ENCODE measurements at places on chromosomes 3 and 15. TPM values are rescaled to one million over a fixed set of nuclear protein-coding genes. Genes with fewer than 3 reads are reported as not detected.

DNA sequence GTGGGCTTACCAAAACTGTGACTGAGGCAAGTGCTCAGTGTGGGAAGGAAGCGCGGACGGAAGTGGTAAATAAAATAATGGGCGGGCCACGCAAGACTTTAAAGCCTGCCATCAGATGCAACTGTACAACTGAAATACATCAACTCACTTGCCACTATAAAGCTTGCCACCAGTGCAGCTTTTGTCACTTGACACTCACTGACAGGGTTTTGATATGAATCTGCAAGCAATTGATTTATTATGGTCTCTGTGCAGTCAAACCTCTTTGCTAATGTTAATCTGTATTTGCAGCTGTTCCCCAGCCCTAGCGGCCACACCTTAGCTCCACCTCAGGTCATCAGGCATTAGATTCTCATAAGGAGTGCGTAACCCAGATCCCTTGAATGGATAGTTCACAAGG, 2.3 kb upstream of the GFM1 start:
- no peaks in the 10 kb centered on the region for H3K4me1 ChIP-seq
- no peak overlapping the region for H3K27ac ChIP-seq
- no peak for DNase-seq

GRCh38 chr3:4416961-4417360, 50.1 kb downstream of the SUMF1 start:
- no peak overlapping the region for H3K4me3 ChIP-seq
- no peaks in the 10 kb centered on the region for H3K36me3 ChIP-seq
- H3K27ac ChIP-seq = no peak overlapping the region
- no peaks in the 10 kb centered on the region for H3K4me1 ChIP-seq
- no peak for DNase-seq
- H3K27me3 ChIP-seq = no peaks in the 10 kb centered on the region

Gene PPP4R2
- total RNA-seq = 132 TPM

Gene TMEM212
- not detected for total RNA-seq

GRCh38 chr15:48064421-48064820, 56.4 kb upstream of the SLC24A5 start:
- no peak overlapping the region for H3K27ac ChIP-seq
- H3K4me3 ChIP-seq = no peak overlapping the region
- H3K36me3 ChIP-seq = no peaks in the 10 kb centered on the region

Gene SENP8
- total RNA-seq = 4.9 TPM

Gene NDN
- 34.8 TPM for total RNA-seq

DNA sequence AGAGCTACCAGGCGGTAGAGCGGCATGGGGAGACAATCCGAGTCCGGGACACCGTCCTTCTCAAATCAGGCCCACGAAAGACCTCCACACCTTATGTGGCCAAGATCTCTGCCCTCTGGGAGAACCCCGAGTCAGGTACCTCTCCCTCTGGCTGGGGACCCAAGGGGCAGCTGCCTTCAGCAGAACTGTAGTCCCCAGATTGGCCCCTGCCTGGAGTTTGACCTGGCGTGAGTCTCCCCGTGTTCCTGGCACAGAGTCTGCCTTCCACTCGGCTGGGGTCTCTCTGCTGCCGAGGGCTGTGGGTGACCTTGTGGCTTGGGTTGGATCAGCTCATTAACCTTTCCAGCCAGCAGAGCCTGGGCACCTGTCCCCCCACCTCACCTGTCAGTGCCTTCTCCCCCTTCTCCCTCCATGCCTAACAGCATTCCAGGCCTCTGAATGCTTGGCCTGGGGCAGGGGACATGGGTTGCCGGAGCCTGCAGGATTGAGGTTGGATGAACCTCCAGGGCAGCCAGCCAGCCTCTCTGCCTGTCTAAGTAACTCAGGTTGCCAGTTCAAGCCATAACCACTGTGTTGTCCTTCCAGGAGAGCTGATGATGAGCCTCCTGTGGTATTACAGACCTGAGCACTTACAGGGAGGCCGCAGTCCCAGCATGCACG, 6.8 kb upstream of the CHST14 start:
- no peaks in the 10 kb centered on the region for H3K27me3 ChIP-seq
- H3K27ac ChIP-seq = no peak overlapping the region
- H3K4me1 ChIP-seq = no peaks in the 10 kb centered on the region

GRCh38 chr15:61687124-61687523, 373.1 kb downstream of the VPS13C start:
- no peak overlapping the region for H3K27ac ChIP-seq
- H3K4me3 ChIP-seq = no peak overlapping the region
- no peak for DNase-seq
- H3K4me1 ChIP-seq = no peaks in the 10 kb centered on the region
- H3K36me3 ChIP-seq = no peaks in the 10 kb centered on the region

GRCh38 chr3:78023257-78023656, 983.4 kb downstream of the ROBO2 start:
- no peaks in the 10 kb centered on the region for H3K27me3 ChIP-seq
- no peaks in the 10 kb centered on the region for H3K36me3 ChIP-seq
- no peak overlapping the region for H3K4me3 ChIP-seq
- H3K4me1 ChIP-seq = no peaks in the 10 kb centered on the region
- H3K27ac ChIP-seq = no peak overlapping the region

- H3K4me3 ChIP-seq = no peak overlapping the region
- H3K27me3 ChIP-seq = no peaks in the 10 kb centered on the region
- H3K27ac ChIP-seq = no peak overlapping the region
- H3K36me3 ChIP-seq = peaks cover 72% of the 10 kb centered on the region
- DNase-seq = no peak
- peaks cover under 1% of the 10 kb centered on the region for H3K4me1 ChIP-seq
Observed at GRCh38 chr15:39803016-39803415, 20.4 kb upstream of the FSIP1 start.

DNA sequence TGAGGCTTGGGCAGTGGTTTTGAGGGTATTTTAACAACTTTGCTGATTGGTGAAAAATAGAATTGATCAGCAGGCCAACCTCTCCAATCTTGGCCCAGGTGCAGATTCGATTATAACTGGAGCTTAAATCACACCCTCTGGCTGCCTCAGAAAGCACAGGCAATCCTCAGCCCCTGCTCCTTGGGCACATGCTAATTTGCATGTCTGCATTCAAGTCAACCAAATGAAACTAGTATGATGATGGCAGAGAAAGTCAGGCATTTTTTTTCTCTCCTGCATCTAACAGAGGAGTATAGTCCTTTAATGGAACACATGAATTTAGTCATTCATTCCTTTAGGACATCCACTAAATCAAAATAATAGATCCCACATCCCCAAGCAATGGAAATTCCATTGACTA, 16.8 kb upstream of the NMNAT3 start:
- H3K4me1 ChIP-seq = no peaks in the 10 kb centered on the region
- no peaks in the 10 kb centered on the region for H3K36me3 ChIP-seq
- no peak overlapping the region for H3K4me3 ChIP-seq
- DNase-seq = no peak

- H3K4me3 ChIP-seq = no peak overlapping the region
- no peak overlapping the region for H3K27ac ChIP-seq
- H3K4me1 ChIP-seq = no peaks in the 10 kb centered on the region
- no peak for DNase-seq
- H3K36me3 ChIP-seq = no peaks in the 10 kb centered on the region
- no peaks in the 10 kb centered on the region for H3K27me3 ChIP-seq
Observed at GRCh38 chr3:81462921-81463320, 298.5 kb downstream of the GBE1 start.

Gene DRD3
- total RNA-seq = not detected

Gene IL12A
- 0.50 TPM for total RNA-seq

DNA sequence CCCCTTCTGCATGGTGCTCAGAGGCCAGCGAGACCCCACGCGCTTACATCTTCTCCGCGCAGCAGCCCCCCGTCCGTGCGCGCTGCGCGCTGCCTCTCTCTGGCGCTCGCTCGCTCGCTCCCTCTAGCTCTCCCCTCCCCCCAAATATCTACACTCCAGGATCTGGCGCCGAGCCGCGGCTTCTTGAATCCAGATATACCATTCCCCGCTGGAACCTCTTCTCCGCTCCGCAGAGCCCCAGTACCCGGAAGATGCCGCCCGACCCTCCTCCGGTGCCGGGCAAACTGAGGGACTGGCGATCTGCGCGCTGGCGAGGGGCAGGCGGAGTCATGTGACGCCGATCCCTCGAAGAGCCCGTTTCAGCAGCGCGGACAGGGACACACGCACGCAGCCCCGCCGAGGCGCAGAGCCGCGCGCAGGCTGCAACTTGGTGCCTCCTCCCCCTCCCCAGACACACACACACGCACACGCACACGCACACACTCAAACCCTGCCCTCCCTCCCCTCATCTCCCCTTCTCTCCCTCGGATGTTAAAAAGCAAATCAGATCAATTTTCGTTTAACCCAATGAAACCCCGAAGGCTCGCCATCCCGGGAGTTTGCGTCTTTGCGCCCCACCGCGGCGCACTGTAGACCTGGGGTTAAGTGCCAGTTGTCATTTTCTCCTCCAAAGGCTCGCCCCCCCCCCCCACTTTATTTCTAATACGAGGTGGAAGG, at the start of gene RASGRF1:
Gene RASGRF1, minus strand, starts transcription at position 294 of the 717 bp plus-strand sequence. Its CDS starts 282 bp downstream, at position 12.
- no peak within 1 kb of the TSS for H3K27ac ChIP-seq
- H3K27me3 ChIP-seq = peaks cover 76% of the 10 kb centered on the region
- no peaks in the 10 kb centered on the region for H3K4me1 ChIP-seq
- H3K4me3 ChIP-seq = peak within 1 kb of the TSS; percentile 69
- DNase-seq = peak; percentile 73

GRCh38 chr3:61743067-61743466, 181.7 kb downstream of the PTPRG start:
- H3K36me3 ChIP-seq = no peaks in the 10 kb centered on the region
- H3K27me3 ChIP-seq = no peaks in the 10 kb centered on the region
- H3K27ac ChIP-seq = no peak overlapping the region

DNA sequence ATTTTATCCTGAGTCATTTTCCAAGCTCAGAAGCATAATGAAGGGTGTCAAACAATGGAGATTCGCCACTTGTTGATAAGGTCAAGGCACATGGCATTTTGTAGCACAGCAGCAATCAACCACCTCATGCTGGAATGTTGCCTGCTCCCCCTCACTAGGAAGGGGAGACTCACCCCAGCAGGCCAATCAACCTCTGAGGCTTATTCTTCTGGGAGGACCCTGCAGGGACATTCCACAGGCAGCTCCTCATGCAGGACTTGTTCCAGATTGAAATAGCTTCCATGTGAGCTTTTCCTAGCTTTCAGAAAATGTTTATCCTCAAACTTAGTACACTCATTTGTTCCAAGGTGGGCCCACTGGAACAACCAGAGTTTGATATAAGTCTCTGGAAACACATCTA, 77.6 kb downstream of the SSR3 start:
- H3K27ac ChIP-seq = no peak overlapping the region
- H3K4me3 ChIP-seq = no peak overlapping the region
- no peaks in the 10 kb centered on the region for H3K27me3 ChIP-seq

Gene HRG
- not detected for total RNA-seq

Gene CAPN3
- 0.31 TPM for total RNA-seq

DNA sequence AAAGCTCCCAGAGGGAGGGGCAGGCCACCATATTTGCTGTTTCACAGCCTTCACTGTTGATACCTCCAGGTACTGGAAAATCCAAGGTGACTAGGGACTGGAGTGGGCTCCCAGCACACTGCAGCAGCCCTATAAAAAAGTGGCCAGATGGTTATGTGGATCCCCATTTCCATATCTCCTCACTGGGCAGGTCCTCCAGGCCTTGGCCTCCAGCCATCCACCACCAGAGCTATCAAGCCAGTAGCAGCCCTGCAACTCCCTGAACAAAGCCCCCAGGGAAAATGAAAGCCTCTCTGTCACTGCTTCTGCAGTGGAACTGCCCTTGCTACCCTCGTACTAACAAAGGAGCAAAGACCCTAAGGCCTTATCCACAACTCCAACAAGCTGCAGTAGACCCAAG, 58.4 kb downstream of the ILDR1 start:
- no peaks in the 10 kb centered on the region for H3K4me1 ChIP-seq
- no peak for DNase-seq
- H3K4me3 ChIP-seq = no peak overlapping the region

DNA sequence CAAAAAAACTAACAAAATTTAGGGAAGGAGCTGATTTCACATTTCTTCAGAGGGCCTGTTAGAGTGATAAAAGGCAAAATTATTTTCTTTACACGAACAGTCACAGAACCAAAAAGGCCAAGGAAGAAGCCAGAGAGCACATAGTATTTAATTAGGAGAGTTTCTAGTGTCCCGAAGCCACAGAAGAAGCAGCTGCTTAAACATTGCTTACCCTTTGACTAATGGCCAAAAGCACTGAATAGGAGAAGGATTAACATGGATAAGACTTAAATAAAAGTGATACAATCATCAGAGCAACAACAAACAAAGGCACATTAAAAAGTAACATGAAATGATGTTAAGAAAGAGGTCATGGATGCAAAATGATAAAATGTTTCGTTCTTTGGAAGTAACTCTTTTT, 98.6 kb downstream of the CHL1 start:
- no peak overlapping the region for H3K4me3 ChIP-seq
- H3K27me3 ChIP-seq = no peaks in the 10 kb centered on the region
- no peaks in the 10 kb centered on the region for H3K36me3 ChIP-seq
- no peak for DNase-seq

DNA sequence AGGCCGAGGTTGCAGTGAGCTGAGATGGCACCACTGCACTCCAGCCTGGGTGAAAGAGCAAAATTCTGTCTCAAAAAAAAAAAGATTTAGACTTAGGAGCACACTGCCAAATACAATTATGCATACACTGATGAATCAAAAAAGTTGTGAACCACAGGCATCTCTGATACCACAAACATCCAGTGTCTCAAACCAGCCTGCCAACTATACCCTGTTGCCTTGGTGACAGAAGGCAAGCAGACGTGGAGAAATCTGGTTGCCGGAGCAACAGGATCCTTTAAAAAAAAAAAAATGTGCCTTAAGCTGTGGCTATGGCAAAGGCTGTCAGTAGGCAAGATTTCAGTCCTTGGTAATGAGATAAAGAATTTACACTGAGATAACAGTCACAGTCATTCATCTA, 202.3 kb downstream of the NEK10 start:
- no peak overlapping the region for H3K4me3 ChIP-seq
- H3K36me3 ChIP-seq = no peaks in the 10 kb centered on the region
- H3K4me1 ChIP-seq = no peaks in the 10 kb centered on the region

- H3K27me3 ChIP-seq = no peaks in the 10 kb centered on the region
- peaks cover 2% of the 10 kb centered on the region for H3K36me3 ChIP-seq
- DNase-seq = no peak
- H3K4me3 ChIP-seq = no peak overlapping the region
- no peaks in the 10 kb centered on the region for H3K4me1 ChIP-seq
Observed at GRCh38 chr3:108209579-108209978, 12.6 kb downstream of the IFT57 start.

DNA sequence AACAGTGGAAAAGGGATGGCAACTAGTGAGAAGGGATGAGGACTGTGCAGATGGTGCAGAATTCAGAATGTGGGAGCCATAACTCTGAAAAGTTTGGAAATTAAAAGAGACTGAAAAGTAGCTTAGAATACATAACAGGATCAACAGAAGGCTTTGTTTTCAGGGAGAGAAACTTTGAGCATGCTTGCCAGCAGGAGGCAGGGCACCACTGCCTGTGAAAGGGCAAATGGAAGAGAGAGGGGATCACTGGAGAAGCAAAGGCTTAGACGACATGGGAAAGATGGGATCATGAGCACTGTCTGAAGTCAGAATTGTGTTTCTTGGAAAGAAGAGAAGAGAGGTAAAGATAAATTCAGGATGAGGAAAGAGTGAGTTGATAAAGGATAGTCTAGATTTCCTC, 99.6 kb downstream of the ABI3BP start:
- H3K4me3 ChIP-seq = no peak overlapping the region
- no peaks in the 10 kb centered on the region for H3K4me1 ChIP-seq
- peak; percentile 63 for DNase-seq
- H3K27me3 ChIP-seq = no peaks in the 10 kb centered on the region
- no peak overlapping the region for H3K27ac ChIP-seq
- H3K36me3 ChIP-seq = no peaks in the 10 kb centered on the region
